ENCODE measurements at places on chromosomes 1 and 21. TPM values are rescaled to one million over a fixed set of nuclear protein-coding genes. Genes with fewer than 3 reads are reported as not detected.

GRCh38 chr1:32137111-32137510, 29.3 kb downstream of the KPNA6 start:
- no peak overlapping the region for H3K27ac ChIP-seq
- H3K27me3 ChIP-seq = no peaks in the 10 kb centered on the region
- no peaks in the 10 kb centered on the region for H3K36me3 ChIP-seq
- H3K4me3 ChIP-seq = no peak overlapping the region
- DNase-seq = no peak

- peaks cover 28% of the 10 kb centered on the region for H3K4me1 ChIP-seq
- peak overlapping the region; percentile 71 for H3K27ac ChIP-seq
- peak overlapping the region; percentile 38 for H3K4me3 ChIP-seq
- DNase-seq = no peak
- H3K36me3 ChIP-seq = no peaks in the 10 kb centered on the region
Observed at GRCh38 chr1:26705788-26706311, 10.0 kb downstream of the ARID1A start.

GRCh38 chr1:228684607-228685006, 50.7 kb upstream of the RHOU start:
- H3K27ac ChIP-seq = no peak overlapping the region
- no peaks in the 10 kb centered on the region for H3K27me3 ChIP-seq
- H3K4me3 ChIP-seq = no peak overlapping the region
- H3K36me3 ChIP-seq = no peaks in the 10 kb centered on the region
- H3K4me1 ChIP-seq = no peaks in the 10 kb centered on the region
- no peak for DNase-seq

GRCh38 chr1:117616356-117616755, 10.5 kb downstream of the TENT5C start:
- no peak for DNase-seq
- no peaks in the 10 kb centered on the region for H3K27me3 ChIP-seq
- no peaks in the 10 kb centered on the region for H3K4me1 ChIP-seq
- no peak overlapping the region for H3K27ac ChIP-seq

GRCh38 chr1:240385985-240386978, 225.7 kb downstream of the GREM2 start:
- H3K27ac ChIP-seq = no peak overlapping the region
- no peaks in the 10 kb centered on the region for H3K27me3 ChIP-seq
- H3K4me1 ChIP-seq = no peaks in the 10 kb centered on the region
- no peak overlapping the region for H3K4me3 ChIP-seq

DNA sequence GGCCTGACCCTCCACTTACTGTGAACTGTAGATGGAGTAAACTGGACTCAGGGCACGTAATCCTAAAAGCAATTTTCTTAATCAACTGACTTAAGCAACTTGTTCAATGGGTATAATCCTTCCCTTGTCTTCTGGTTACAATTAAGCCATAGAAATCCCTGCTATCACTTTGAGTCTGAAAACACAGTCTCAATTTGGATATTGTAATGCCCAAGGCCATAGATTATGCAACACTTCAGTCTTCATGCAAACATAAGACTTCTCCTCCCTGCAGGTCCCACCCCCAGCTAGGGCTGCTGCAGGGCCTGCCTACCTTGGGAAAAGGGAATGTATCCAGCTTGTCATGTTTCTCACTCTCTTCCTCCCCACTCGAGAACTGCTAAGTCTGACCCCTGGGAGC, 6.2 kb upstream of the SLC5A9 start:
- no peak overlapping the region for H3K27ac ChIP-seq
- DNase-seq = no peak
- no peaks in the 10 kb centered on the region for H3K27me3 ChIP-seq
- no peaks in the 10 kb centered on the region for H3K36me3 ChIP-seq
- no peak overlapping the region for H3K4me3 ChIP-seq
- H3K4me1 ChIP-seq = no peaks in the 10 kb centered on the region

DNA sequence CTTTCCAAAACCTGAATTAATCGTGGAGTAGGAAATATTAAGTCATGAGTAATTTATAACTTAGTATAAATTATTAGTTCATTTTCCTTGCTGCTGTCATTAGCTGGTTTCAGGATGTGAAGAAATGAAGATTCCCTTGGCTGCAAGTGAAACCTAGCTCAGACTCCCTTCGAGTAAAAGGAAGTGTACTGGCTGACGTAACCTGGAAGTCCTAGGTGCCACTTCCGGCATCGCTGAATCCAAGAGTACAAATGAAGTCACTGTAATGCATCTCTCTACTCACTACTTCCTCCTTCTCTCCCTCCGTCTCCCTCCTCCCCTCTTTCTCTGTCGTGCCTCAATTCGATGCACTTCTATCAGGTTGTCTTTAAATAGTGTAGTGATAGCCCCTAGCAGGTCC, 28.8 kb downstream of the ZP4 start:
- H3K4me3 ChIP-seq = no peak overlapping the region
- no peaks in the 10 kb centered on the region for H3K27me3 ChIP-seq
- DNase-seq = no peak
- H3K27ac ChIP-seq = no peak overlapping the region
- no peaks in the 10 kb centered on the region for H3K4me1 ChIP-seq

GRCh38 chr1:60969971-60970509, 112.3 kb upstream of the NFIA start:
- no peak for DNase-seq
- H3K36me3 ChIP-seq = no peaks in the 10 kb centered on the region
- H3K4me3 ChIP-seq = no peak overlapping the region

DNA sequence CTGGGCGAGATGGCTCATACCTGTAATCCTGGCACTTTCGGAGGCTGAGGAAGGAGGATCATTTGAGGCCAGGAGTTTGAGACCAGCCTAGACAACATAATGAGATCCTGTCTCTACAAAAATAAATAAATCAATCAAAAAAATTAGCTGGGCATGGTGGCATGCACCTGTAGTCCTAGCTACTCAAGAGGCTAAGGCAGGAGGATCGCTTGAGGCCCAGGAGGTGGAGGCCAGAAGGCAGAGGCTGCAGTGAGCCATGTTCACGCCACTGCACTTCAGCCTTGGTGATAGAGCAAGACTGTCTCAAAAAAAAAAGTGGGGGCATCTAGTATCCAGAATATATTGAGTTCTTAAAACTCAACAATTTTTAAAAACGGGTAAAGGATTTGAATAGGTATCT, 6.0 kb downstream of the TUT4 start:
- H3K27ac ChIP-seq = no peak overlapping the region
- no peaks in the 10 kb centered on the region for H3K36me3 ChIP-seq
- H3K27me3 ChIP-seq = no peaks in the 10 kb centered on the region
- no peak for DNase-seq
- H3K4me3 ChIP-seq = no peak overlapping the region

GRCh38 chr1:168535536-168535935, 8.3 kb downstream of the XCL2 start:
- no peaks in the 10 kb centered on the region for H3K4me1 ChIP-seq
- H3K4me3 ChIP-seq = no peak overlapping the region
- no peaks in the 10 kb centered on the region for H3K36me3 ChIP-seq
- no peak overlapping the region for H3K27ac ChIP-seq
- DNase-seq = no peak

DNA sequence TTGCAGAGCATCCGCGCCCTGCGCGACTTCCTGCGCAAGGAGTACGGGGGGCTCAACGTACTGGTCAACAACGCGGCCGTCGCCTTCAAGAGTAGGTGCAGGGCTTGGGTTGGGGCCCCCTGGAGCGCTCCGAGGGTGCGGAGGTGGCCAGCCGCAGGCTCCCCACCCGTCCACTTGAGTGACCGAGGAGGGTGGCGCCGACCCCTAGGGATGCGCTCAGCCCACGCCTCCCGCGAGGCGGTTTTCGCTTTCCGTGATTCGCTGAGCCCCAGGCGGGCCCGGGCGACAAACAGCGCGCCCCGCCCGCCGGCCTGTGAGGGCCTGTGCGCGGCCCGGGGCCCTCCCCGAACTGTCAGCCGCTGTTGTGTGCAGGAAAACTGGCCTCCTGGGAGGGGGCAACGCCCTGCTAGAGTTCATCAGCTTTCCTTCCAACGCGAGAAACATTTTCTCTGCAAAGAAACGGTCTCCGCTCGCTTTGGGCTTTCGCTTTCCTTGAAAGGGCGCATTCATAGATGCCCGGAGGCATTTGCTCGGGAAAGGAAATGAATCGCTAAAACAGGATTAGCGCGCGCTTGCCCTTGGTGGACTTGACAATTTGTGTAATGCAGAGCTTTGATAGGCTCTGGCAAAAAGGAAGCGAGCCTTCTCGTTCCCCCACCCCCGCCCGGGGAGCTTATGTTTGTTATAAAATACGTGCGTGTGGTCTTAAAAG, 668 bp downstream of the CBR3 start:
- H3K36me3 ChIP-seq = no peaks in the 10 kb centered on the region
- DNase-seq = peak; percentile 70
- H3K27me3 ChIP-seq = no peaks in the 10 kb centered on the region
- peak overlapping the region; percentile 77 for H3K4me3 ChIP-seq
- H3K27ac ChIP-seq = peak overlapping the region; percentile 85

- no peak overlapping the region for H3K4me3 ChIP-seq
- no peak overlapping the region for H3K27ac ChIP-seq
- H3K27me3 ChIP-seq = no peaks in the 10 kb centered on the region
- H3K36me3 ChIP-seq = no peaks in the 10 kb centered on the region
- no peaks in the 10 kb centered on the region for H3K4me1 ChIP-seq
Observed at GRCh38 chr1:70671006-70671405, 259.9 kb downstream of the CTH start.

DNA sequence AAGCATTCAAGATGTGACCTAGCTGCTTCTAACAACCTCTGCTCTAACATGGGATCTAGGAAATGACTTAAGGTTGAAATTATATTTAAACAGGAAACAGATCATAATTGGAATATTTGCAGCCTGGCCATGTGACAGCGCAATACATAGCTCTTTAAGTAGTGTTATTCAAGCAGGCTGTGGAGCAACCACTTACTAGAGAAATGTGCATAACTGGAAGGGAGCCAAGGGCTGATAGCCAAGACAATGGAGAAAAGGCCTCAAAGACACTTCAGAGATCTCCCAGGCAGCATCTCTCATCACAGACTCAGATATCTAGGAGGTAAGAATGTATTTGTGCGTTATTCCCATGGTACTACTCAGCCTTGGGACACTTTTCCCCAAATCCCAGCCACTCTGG, 823.0 kb upstream of the PRMT6 start:
- no peaks in the 10 kb centered on the region for H3K4me1 ChIP-seq
- no peak overlapping the region for H3K4me3 ChIP-seq
- no peak overlapping the region for H3K27ac ChIP-seq

- H3K27me3 ChIP-seq = no peaks in the 10 kb centered on the region
- H3K4me1 ChIP-seq = peaks cover 7% of the 10 kb centered on the region
- peak within 1 kb of the TSS; percentile 96 for H3K27ac ChIP-seq
- DNase-seq = no peak
- no peaks in the 10 kb centered on the region for H3K36me3 ChIP-seq
Observed at GRCh38 chr21:43864962-43865539, at the start of gene AGPAT3. TSS of gene AGPAT3 (plus strand) at chr21:43865223. CDS start at chr21:43959682, 94,459 bp downstream.

- no peak overlapping the region for H3K4me3 ChIP-seq
- no peak for DNase-seq
- no peaks in the 10 kb centered on the region for H3K4me1 ChIP-seq
- no peaks in the 10 kb centered on the region for H3K36me3 ChIP-seq
- no peak overlapping the region for H3K27ac ChIP-seq
- no peaks in the 10 kb centered on the region for H3K27me3 ChIP-seq
Observed at GRCh38 chr1:97826820-97827219, 94.0 kb downstream of the DPYD start.

DNA sequence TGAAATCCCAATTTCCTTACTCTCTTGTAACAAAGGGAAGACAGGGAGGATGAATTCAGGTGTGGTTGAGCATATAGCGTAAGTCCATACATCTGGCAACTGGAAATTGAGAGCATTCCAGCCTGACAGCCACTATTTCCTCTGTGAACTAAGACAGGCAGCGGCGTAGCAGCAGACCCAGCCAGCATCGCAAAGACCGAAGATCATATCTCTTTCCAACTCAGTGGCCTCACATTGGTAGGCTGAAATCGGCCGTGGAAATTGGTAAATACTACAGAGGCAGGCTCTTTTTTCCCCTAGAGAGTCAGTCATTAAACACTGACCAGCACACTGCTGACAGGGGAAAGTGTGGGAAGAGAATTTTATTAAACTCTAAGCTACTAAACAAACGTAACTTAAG, 43.4 kb downstream of the TARBP1 start:
- H3K36me3 ChIP-seq = no peaks in the 10 kb centered on the region
- H3K4me1 ChIP-seq = no peaks in the 10 kb centered on the region
- DNase-seq = no peak

- no peaks in the 10 kb centered on the region for H3K36me3 ChIP-seq
- no peak overlapping the region for H3K27ac ChIP-seq
- H3K4me3 ChIP-seq = no peak overlapping the region
- H3K27me3 ChIP-seq = no peaks in the 10 kb centered on the region
- H3K4me1 ChIP-seq = no peaks in the 10 kb centered on the region
Observed at GRCh38 chr21:15095326-15095725, 30.5 kb upstream of the NRIP1 start.

GRCh38 chr21:34132926-34133325, 59.5 kb downstream of the MRPS6 start:
- no peaks in the 10 kb centered on the region for H3K36me3 ChIP-seq
- no peaks in the 10 kb centered on the region for H3K4me1 ChIP-seq
- no peak overlapping the region for H3K27ac ChIP-seq
- H3K27me3 ChIP-seq = no peaks in the 10 kb centered on the region
- no peak for DNase-seq
- no peak overlapping the region for H3K4me3 ChIP-seq

PALMD gene
- total RNA-seq = 77.7 TPM

TMPRSS3 gene
- total RNA-seq = not detected

TMEM61 gene
- 0.32 TPM for total RNA-seq

PTGER3 gene
- 193 TPM for total RNA-seq

HSD3B2 gene
- total RNA-seq = not detected

FMO2 gene
- total RNA-seq = 132 TPM

SPATA45 gene
- not detected for total RNA-seq

EVI5 gene
- total RNA-seq = 38.7 TPM

MPZL1 gene
- total RNA-seq = 43.5 TPM

AKR7A3 gene
- total RNA-seq = 7.9 TPM

NR1I3 gene
- not detected for total RNA-seq

TNFAIP8L2 gene
- total RNA-seq = 6.9 TPM

GJA5 gene
- total RNA-seq = 3.7 TPM

LRRC8C gene
- 12.9 TPM for total RNA-seq

NBPF12 gene
- 22.3 TPM for total RNA-seq

Data from breast epithelium (tissue), 4 donors.